Astrocyte of the cerebellum (primary cell): ENCODE measurements at places on chromosomes 1 and 21.

DNA sequence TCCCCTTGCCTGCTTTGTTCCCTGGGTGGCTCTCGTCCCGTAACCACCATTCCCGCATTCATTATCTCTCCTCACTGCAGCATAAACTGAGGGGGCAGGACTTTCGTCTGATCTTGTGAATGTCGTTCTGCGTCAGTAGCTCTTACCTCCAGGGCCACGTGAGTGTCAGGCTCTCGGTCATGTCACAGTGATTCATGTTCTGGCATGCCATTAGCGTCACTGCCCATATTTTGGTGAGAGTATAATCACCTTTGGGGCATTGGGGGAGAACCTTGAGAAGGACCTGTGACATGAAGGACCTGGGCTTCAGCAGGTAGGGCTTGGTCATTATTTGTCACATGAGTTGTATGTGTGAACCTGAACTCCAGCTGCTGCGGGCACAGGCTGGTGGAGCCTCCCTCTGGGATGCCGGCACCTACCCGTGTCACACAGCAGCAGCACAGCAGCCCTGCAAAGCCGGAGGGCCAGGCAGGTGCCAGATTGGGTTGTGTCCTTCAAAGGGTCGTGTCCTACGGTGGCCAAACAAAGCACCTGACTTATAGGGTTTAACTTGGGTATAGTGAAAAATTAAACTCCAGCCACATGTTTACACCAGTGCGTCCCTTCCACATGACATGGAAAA is 68.5 kb downstream of the BACE2 start:
- no peak for DNase-seq

- no peak for DNase-seq
Observed at GRCh38 chr1:19564366-19564765, 79.0 kb upstream of the CAPZB start.

- no peak for DNase-seq
Observed at GRCh38 chr1:18760156-18760555, 99.3 kb downstream of the TAS1R2 start.

DNA sequence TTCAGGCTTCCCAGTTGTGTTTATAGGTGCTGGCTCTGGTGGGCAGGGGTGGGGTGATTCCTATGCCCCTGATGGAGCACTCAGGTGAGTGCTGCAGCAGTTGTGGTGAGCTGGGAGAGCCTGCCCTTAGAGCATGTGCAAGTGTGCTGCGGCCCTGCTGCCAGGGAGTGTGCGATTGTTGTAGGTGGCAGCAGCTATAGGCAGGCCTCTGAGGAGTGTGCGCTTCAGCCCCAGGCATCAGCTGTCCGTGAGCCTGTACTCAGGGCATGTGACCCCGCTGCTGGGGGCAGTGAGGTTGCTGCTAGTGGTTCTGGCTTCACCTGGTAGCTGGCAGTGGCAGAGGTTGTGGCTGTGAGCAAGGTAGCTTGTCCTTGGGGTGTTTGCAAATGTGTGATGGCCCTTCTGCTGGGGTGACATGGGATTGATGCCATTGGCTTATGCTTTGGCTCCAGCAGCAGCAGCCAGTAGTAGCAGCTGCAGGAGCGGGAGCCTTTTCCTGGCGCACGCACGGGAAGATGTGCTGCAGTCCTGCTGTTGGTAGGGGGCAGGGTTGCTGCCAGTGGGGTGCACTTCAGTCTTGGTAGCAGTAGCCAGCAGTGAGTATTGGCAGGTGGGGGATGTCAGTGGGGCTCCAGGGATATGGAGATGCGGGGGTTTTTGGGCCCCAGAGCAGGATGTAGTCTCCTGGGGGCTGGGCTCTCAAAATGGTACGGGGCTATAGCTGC is 37.7 kb downstream of the SYCP1 start:
- no peak for DNase-seq

- no peak for DNase-seq
Observed at GRCh38 chr1:21175670-21176581, 771 bp downstream of the EIF4G3 start.

- DNase-seq = no peak
Observed at GRCh38 chr1:106659490-106660244, 396.8 kb upstream of the PRMT6 start.

- peak; percentile 38 for DNase-seq
Observed at GRCh38 chr1:220810179-220810653, 23.5 kb downstream of the MTARC1 start.

DNA sequence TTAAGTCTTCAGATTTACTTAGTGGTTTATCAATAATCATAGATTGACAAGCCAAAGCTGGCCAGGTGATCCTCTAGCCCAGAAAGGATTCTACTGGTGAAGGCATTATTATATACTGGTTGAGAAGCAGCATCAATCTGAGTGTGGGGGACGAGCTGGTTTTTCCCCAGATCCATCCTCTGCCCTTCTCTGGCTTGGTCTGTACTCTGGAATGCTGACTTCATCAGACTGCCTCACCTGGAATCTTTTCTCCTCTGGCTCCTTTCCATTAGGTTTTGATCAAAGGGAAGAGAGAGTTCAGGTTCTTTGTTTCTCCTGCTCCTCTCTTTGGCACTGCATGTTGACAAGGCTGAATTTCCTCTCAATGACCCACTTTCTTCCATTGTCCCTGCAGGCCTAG is 93.9 kb downstream of the KCTD3 start:
- DNase-seq = no peak

GRCh38 chr1:117267232-117267774 is 56.6 kb upstream of the VTCN1 start:
- DNase-seq = no peak

DNA sequence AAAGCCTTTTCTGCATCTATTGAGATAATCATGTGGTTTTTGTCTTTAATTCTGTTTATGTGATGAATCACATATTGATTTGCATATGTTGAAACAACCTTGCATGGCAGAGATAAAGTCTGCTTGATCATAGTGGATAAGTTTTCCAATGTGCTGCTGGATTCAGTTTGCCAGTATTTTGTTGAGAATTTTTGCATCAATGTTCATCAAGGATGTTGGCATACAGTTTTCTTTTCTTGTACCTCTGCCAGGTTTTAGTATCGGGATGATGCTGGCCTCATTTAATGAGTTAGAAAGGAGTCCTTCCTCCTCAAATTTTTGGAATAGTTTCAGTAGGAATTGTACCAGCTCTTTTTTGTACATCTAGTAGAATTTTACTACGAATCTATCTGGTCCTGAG is 55.0 kb downstream of the COL24A1 start:
- DNase-seq = no peak

- no peak for DNase-seq
Observed at GRCh38 chr1:47623557-47623940, 185.7 kb downstream of the FOXD2 start.

- no peak for DNase-seq
Observed at GRCh38 chr1:22428672-22429071, 23.0 kb upstream of the ZBTB40 start.

- DNase-seq = peak; percentile 54
Observed at GRCh38 chr1:27689423-27690173, 17.6 kb upstream of the IFI6 start.

GRCh38 chr1:55820501-55820900 is 605.3 kb upstream of the USP24 start:
- no peak for DNase-seq

GRCh38 chr1:2379733-2380404 is 11.5 kb downstream of the MORN1 start:
- DNase-seq = no peak

DNA sequence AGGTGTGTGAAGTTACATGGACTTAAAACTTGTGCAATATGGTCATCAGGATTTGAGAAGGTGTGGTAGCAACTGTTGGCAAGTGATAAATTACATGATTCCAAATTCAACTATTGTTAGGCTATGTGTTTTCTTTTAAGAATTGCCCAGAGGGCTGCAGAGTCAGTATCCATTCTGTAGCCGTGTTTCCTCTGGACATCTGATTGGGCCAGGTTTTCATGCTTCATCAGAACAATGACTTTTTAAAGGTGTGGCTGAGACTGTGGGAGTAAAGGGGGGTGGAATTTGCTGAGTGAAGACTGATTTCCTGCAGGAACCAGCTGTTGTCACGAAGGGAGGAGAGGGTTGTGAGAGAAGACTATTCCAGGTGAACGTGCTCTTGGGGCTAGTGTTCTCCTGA is 1.7 kb upstream of the HRNR start:
- DNase-seq = no peak

GRCh38 chr1:215566556-215567490 is at the start of gene KCTD3:
Gene KCTD3, plus strand, starts transcription at chr1:215567304. Its CDS starts 382 bp downstream, at chr1:215567686.
- DNase-seq = peak; percentile 23

DNA sequence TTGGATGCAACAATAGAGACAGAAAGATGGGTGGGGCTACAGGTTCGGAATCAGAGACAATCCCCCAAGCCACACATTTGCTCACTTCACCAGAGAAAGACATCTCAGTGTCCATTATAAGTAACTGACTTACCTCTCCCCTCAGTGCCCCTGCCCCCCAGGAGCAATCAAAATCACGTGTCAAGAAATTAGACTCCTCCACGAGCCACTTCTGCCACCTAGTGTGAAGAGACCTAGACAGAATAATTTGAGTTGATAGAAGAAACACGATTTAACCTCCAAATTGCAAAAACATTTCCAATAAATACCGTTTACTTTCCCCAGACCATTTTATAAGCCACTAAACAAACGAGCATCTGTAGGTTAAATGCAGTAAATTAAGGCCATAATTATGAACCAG is 123.2 kb downstream of the SLC30A10 start:
- DNase-seq = no peak

- DNase-seq = peak; percentile 48
Observed at GRCh38 chr1:15454256-15454655, 2.3 kb upstream of the CELA2A start.
